ENCODE measurements at places on chromosomes 1 and 21.

DNA sequence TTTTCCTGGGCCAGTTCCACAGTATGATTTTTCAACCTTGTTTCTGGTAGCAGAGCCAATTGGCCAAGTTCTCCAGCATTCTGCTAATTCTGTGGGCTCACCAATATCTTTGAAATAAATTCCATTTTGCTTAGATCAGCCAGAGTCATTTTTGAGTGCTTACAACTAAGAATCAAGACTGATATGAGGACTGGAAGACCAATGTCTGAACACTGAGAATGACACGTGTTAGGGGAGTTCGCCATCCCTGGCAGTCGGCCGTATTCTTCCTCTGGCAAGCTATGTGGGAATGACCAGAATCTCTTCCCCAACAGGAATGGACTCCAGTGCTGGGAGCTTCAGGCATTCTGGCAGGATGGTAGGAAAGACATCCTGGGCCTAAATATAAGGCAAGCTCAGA lies 4.9 kb upstream of the TENT5C start:
- DNase-seq: peak; percentile 87

- no peak for DNase-seq
Observed at GRCh38 chr1:47992720-47993415, 4.3 kb downstream of the TRABD2B start.

- DNase-seq: no peak
Observed at GRCh38 chr21:34132202-34132601, 58.8 kb downstream of the MRPS6 start.

GRCh38 chr1:96964761-96965160 lies 243.2 kb downstream of the PTBP2 start:
- DNase-seq: no peak

- no peak for DNase-seq
Observed at GRCh38 chr1:36909946-36910725, 124.2 kb downstream of the GRIK3 start.

DNA sequence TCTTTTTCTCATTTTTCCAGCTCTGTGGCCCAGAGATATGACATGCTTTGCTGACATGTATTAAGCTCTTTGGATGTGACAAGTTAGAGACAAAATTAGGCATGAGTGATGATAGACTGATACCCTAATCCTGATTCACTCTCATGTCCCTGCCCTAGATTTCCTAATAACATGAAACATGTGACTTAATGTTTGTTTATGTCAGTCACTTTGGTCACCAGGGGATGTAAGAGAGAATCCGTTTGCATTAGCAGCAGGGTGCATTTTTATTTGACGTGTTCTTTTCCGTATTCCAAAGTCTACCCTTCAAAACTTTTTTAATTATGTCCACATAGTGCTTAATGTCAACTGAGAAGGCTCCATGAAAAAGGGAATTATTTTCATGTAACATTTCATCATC lies 192.4 kb downstream of the HMCN1 start:
- DNase-seq: no peak

GRCh38 chr1:116380499-116381242 lies 7.6 kb downstream of the ATP1A1 start:
- no peak for DNase-seq

- DNase-seq: no peak
Observed at GRCh38 chr1:107184888-107185287, 44.0 kb downstream of the NTNG1 start.

GRCh38 chr1:48194801-48195200 lies 27.7 kb upstream of the SLC5A9 start:
- DNase-seq: no peak

DNA sequence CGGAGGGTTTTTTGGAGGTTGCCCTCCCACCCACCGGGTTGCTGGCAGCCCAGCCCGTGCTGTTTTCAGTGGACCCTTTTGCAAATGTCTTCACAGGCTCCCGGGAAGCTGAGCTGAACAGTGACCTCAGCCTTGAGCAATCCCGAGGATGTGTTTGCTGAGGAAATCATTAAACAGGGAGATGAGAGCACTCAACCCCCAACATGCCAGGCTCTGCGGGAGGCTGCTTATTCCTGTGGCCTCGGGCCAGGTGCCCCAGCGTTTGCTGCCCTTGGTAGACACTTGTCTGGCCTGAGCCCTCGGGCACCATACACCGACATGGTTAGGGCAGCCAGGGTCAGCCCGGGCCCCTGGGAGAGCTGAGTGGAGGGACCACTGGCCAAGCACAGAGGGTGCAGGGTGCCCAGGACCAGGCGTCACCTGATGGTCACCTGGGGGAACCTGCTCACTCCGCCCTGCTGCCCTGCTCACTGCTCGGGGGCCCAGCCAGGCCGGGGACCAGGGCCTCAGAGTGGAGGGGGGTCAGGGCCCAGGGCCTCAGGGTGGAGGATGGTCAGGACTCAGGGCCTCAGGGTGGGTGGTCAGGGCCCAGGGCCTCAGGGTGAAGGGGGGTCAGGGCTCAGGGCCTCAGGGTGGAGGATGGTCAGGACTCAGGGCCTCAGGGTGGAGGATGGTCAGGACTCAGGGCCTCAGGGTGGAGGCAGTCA lies 42.5 kb upstream of the POFUT2 start:
- DNase-seq: peak; percentile 77

DNA sequence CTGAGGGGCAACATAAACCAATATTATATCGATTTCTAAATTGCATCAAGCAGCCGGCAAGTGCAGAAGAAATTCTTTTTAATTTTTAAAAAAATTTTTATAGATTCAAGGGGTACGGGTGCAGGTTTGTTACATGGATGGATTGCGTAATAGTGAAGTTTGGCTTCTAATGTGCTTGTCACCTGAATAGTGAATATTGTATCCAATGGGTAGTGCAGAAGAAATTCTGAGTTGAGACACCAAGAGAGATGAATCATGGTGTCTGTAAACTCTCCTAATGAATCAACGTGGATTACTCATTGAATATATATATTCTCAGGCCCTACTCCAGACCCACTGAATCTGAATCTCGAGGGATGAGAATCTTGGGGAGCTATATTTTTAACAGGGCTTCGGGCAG lies 253.7 kb upstream of the FOXD3 start:
- no peak for DNase-seq

DNA sequence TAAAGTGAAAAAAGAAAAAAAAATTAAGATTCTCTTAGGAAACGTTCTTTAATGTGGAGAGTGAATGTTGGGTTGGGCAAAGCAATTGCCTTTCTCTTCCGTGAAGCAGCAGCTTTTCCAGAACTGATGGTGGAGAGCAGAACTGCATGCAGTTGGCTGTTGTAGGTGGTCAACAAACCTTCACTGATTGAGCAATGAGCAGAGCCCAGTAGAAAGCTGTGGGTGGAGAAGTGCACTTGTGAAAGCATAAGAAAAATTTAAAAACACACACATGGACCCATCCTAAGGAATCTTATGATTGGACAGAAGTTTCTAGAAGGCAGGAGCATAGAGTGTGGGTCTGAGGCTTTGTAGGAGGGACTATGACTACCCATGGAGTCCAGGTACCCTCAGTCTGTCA lies 4.5 kb downstream of the PRELP start:
- peak; percentile 39 for DNase-seq

DNA sequence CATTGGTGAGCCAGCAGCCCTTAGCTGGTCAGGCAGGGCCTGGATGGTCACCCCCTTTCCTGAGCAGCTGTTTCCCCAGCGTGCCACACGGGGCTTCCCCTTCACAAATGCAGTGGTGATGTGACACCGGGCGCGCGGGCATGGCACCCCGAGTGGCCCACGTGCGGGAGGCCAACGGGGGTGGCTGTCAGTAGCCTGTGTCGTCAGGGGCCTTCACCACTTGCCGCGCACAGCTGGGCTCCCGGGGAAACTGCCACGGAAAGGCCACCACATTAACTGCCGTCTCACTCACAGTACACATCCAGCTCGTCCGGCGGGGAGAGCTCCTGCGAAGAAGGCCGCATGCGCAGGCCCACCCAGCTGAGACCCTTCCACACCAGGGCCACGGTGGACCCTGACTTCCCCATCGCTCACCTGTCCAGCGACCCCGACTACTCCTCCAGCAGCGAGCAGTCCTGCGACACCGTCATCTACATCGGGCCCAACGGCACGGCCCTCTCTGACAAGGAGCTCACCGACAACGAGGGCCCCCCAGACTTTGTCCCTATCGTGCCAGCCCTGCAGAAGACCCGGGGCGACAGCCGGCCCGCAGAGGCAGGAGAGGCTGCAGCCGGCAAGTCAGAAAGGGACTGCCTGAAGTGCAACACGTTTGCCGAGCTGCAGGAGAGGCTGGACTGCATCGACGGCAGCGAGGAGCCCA lies 530.5 kb downstream of the KIF26B start:
- no peak for DNase-seq

DNA sequence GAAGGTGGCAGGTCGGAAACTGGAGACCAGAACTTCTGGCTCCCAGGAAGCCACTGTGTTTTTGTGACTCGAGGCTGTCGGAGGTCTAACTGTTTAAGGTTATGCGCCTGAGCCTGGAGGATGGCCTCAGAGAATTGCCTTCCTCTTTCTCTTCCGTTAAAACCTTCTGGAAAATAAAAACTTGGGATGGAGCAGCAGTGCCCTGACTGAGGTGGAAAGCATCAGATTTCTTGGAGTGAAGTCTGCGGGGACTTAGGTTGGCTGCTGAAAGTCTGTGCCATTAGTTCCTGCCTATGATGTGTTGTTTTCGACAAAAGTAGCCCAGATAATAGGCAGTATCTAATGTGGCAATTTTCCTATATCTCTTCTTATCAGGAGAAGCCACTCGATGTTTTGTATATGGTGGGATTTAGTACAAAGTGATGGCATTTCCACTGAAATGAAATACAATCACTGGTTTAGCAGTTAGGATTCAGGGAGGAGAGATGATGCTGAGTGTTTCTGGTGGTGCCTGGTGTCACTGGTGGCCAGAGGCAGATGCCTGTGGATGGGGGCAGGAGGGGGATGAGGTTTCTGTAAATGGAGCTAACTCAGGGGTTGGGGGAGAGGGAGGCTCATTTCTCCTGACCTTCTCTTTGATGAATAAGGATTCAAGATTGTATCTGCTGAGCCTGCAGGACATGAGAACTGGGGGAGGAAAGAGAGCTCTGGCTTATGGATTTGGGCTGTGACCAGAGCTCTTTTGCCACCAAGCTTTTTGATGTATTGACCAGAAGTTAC lies 150.8 kb downstream of the CAMTA1 start:
- DNase-seq: no peak

GRCh38 chr1:234851450-234852438 lies 241.8 kb upstream of the IRF2BP2 start:
- DNase-seq: peak; percentile 56

GRCh38 chr1:182207300-182207699 lies 145.8 kb upstream of the ZNF648 start:
- no peak for DNase-seq

- no peak for DNase-seq
Observed at GRCh38 chr1:113031171-113031933, 41.6 kb upstream of the LRIG2 start.

DNA sequence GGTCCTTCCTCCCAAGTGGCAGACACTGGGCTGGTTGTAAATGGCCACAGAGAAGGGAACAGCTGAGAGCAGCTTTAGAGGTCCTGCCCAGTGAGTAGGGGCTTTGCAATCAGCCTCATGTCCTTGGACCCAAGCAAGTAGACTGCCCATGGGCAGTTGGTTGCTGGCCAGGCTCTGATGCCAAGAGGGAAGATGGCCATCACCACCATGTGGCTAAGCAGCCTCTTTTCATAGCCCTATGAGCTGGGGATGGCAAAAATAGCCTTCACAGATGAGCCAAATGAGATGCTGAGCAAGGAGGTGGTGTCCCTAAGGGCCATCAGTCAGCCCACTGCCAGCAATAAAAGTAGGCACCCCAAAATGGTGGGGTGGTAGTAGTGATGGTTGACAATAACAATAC lies 3.2 kb downstream of the DISP3 start:
- no peak for DNase-seq

GRCh38 chr1:52334906-52335528 lies 31.0 kb downstream of the CC2D1B start:
- no peak for DNase-seq

- DNase-seq: no peak
Observed at GRCh38 chr1:94981575-94981973, 54.7 kb upstream of the CNN3 start.

DNA sequence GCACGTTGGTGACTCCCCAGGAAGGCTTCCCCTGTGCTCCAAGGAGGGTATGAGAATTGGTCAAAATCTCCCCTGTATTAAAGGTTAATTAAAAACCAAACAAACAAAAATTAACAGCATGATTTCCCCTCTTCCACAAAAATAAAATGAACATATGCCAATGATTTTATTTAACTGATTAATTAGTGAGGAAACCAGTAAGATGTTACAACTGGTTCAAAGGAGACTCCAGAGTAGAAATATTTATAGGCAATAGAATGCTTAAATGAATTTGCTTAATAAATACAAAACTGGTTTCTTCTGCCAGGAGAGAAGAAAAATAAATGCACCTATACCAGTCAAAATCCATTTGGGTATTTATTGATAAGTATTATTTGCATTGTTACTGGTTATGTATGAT lies 249.5 kb upstream of the DEPDC1 start:
- DNase-seq: no peak
